ENCODE measurements at places on chromosomes 4 and X. TPM values are rescaled to one million over a fixed set of nuclear protein-coding genes. Genes with fewer than 3 reads are reported as not detected.

The ZNF732 gene
- polyA plus RNA-seq = 0.85 TPM

The HSFX1 gene
- polyA plus RNA-seq = 3.1 TPM

The TASL gene
- polyA plus RNA-seq = 0.96 TPM

The SYN1 gene
- polyA plus RNA-seq = 5.7 TPM

The RAB39B gene
- polyA plus RNA-seq = 1.6 TPM

The ABLIM2 gene
- polyA plus RNA-seq = 5.9 TPM

The CHRDL1 gene
- polyA plus RNA-seq = 6.7 TPM

The FAM47E gene
- 11.9 TPM for polyA plus RNA-seq

The FDCSP gene
- 0.18 TPM for polyA plus RNA-seq

The TENT5D gene
- not detected for polyA plus RNA-seq

The GPRASP1 gene
- 13.8 TPM for polyA plus RNA-seq

The SPANXC gene
- polyA plus RNA-seq = not detected

The PRKG2 gene
- polyA plus RNA-seq = 61.2 TPM

The HSD17B13 gene
- 0.49 TPM for polyA plus RNA-seq

The HELT gene
- polyA plus RNA-seq = not detected

The MTMR8 gene
- polyA plus RNA-seq = 2.1 TPM

The TEC gene
- 4.6 TPM for polyA plus RNA-seq

The HOPX gene
- 28.5 TPM for polyA plus RNA-seq

The RBM47 gene
- polyA plus RNA-seq = 98.4 TPM

The CT45A10 gene
- not detected for polyA plus RNA-seq

The SRPX2 gene
- 6.1 TPM for polyA plus RNA-seq

The ANXA3 gene
- polyA plus RNA-seq = 81.3 TPM

The UGT2B15 gene
- polyA plus RNA-seq = 29.6 TPM

The SLC2A9 gene
- polyA plus RNA-seq = 28.7 TPM

The ACE2 gene
- 428 TPM for polyA plus RNA-seq

The PCSK1N gene
- polyA plus RNA-seq = 178 TPM

The POF1B gene
- 47.5 TPM for polyA plus RNA-seq

The CFAP99 gene
- polyA plus RNA-seq = 0.09 TPM

Measured in large intestine (tissue), 12 donors.